ENCODE measurements at places on chromosomes 5 and 9.

- DNase-seq: no peak
These were observed 21.9 kb downstream of the FBXO10 start for GRCh38 chr9:37554318-37554717.

- DNase-seq: no peak
These were observed 29.3 kb downstream of the TUT7 start for GRCh38 chr9:86324901-86325300.

GRCh38 chr5:9537223-9538141 lies 8.4 kb downstream of the SEMA5A start:
- DNase-seq: no peak

DNA sequence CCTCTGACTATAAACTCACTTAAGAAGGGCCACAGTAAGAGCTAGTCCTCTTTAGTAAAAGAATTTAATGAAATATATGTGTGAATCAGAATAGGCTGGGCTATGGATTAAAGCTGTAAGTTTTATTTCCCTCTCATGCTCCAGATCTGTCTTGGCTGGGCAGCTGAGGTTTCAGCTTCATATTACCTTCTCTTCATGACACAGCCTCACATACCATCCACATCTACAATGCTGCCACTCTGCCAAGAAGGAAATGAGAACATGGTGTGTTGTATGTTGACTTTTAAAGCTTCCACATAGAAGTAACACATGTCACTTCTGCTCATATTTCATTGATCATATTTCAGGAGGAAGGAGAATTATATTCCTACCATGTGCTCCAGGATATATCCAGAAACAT lies 776.0 kb upstream of the ACO1 start:
- DNase-seq: no peak

GRCh38 chr9:92601451-92601850 lies 65.7 kb upstream of the ECM2 start:
- DNase-seq: no peak

- DNase-seq: no peak
These were observed 8.0 kb downstream of the CEP72 start for GRCh38 chr5:620152-620551.

GRCh38 chr5:38433160-38433861 lies 123.1 kb downstream of the LIFR start:
- DNase-seq: no peak

DNA sequence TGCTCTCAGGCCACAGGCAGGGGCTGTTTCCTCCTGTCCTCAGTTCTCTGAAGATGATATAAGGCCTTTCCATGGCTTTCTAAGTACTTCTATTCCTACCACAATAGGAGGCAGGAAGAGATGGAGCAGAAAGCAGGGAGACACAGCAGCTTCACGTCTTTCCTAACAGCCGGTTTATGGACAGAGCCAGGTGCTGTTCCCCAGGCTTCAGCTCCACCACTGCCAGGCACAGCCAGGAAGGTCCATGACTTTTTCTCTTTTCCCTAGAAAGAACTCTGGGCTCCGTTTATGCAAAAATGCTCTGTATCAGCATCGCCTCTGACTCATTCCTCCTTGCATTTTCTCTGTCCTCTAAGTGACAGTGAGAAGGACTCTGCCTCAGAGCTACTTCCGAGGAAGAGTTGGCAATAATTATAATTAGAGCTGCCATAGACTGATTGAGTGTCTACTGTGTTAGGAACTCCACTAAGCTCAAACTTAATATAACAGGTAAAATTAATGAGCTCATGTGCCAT lies 478.5 kb downstream of the RASEF start:
- no peak for DNase-seq

GRCh38 chr5:149240354-149240998 lies 31.2 kb upstream of the AFAP1L1 start:
- peak; percentile 10 for DNase-seq

DNA sequence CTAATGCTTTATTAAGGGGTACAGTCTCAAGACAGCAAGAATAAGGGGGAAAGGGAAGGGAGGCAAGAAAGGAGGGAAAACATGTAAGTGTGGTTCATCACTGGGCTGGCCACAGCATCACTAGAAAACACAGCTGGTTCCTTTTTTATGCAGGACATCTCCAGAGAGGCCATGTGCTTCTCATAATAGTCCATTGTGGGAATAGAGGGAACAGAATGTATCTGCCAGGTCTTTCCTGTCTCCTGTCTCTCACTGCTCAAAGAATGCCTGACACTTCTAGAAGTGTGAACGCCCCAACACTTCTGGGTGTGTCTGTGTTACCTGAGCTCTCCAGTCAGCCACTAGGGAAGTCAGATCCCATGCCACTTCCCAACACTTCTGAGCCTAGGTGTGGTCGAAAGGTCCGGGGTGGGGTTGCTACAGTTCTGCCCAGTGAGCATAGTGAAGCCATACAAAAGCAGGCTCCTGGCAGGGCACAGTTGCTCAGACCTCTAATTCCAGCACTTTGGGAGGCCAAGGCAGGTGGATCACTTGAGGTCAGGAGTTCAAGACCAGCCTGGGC lies 255.6 kb upstream of the SLC30A5 start:
- no peak for DNase-seq

DNA sequence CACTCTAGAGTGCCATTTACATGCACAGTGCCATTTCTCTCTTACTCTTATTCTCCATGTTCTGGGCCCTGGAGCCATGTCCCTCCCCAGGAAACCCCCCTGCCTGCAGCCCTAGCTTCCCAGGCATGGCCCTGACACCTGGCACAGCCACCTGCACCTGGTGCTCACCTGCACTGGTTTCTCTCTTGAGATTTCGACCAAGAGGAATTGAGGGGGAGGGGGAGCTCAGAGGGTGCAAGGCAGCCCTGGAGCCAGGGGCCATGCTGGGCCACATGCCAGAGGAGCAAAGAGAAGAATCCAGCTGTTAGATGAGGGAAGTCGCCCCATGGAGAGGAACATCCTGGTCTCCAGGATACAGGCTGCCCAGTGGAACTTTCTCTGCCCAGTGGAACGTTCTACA lies 65.0 kb upstream of the RAPGEF1 start:
- DNase-seq: no peak

DNA sequence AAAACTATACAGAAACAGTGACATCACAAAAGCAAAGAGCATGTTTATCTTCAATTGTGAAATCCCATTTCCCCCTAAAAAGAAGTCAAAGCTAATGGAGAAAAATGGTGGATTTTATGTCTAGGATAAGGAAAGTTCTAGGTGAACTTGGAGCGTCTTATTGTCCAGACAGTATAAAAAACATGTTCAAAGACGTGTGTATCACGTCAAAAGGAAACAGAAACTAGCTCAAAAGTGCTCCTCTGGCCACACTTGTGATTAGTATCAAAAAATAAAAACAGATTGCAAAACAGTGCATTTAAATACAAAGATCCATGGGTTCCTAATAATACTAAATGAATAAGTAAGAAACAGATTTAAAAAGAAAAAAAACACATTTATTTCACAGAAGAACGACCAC lies 568.9 kb downstream of the ANXA1 start:
- no peak for DNase-seq

DNA sequence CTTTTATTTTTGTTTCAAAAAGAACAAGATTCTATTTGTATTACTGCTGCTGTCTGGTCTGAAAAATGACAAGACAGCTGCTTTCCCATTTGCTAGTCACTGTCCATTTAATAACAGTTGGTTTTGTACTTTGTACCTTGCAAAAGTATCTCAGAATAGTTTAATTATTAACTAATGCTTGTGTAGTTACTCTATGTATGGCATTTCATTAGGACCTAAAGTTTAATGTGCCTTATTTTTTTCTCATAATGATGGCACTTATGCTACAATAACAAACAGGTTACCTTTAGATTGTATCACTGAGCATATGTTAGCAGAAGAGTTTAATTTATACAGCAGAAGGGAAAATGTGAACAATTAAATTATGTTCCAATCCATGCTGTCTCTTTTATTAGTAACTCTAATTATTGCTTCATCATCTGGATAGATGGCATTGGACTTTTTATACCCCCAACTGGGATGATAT lies 134.2 kb downstream of the CDH10 start:
- no peak for DNase-seq

DNA sequence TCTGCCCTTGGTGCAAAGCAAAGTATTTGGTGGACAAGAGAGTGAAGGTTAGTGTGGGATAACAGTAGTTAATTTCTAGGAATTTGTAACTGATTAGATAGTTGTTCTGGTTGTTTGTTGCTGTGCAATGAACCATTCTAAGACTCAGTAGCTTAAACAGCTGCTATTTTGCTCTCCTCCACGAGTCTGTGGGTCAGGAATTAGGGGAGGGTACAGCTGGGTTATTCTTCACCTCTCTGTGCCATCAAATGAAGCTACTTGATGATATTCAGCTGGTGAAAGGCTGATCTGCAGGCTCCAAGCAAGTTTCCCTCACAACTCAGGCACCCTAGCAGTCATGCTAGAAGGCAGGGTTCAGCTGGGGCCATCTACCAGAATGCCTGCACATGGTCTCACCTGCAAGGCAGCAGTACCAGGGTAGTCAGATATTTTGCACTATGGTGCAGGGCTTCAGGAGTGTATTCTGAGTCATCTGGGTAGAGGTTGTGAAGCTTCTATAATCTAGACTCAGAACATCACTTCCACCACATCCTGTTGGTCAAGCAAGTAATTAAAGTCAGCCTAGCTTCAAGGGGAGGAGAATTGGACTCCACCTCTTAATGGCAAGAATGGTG lies 159.5 kb upstream of the SLC28A3 start:
- DNase-seq: no peak

DNA sequence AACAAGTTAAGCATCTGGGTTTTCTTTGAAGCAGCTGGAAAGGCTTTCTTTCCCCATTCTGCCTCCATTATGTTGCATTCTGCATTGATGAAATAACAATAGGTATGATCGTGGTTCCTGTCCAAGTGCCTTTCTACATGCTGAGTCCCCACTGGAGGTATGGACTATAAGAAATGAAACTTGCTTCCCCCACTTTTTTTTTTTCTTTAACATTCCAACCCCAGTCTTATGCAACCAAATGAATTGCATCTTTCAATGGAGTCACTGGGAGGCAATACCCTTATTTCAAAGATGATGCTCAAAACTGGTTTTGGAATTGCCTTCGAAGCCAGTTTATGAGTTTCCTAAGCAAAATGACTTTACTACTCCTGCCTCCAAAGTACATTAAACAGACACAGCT lies 58.9 kb downstream of the ARSB start:
- DNase-seq: no peak

GRCh38 chr5:114305402-114306207 lies 56.3 kb upstream of the KCNN2 start:
- no peak for DNase-seq

- DNase-seq: no peak
These were observed 48.4 kb upstream of the APC start for GRCh38 chr5:112689155-112689909.

GRCh38 chr9:33264003-33264472 lies 470 bp downstream of the BAG1 start:
- peak; percentile 76 for DNase-seq

DNA sequence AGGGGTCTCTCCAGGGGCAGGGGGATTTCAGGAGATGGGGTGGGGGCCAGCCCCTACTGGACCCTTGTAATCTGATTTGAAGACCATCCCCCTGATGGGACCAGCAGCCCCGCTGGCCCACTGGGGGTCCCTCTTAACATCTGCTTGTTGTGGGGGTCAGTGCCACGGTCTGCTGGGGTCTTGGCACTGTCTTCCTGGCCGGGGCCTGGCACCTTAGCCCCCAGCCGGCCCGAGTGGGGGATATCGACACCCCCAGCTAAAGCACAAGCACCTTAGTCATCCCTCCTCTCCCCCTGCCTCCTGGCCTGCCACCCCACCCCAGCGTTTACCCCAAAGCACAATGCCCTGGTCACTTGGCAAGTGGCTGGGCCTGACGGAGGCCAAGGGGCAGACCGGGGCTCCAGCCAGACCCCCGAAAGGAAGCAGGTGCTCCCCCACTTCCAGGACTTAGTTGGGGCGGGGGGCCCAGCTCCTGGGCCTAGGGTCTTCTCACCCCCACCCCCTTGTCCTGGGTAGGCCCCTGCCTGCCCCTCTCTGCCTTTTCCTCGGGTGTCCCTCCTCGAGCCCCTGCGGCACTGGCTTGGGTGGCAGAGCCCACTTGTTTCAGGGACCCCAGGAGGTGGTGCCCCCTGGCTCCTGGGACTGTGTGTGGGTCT lies 1.4 kb upstream of the NFX1 start:
- no peak for DNase-seq

- no peak for DNase-seq
These were observed 70.8 kb downstream of the RAB24 start for GRCh38 chr5:177232761-177233160.

DNA sequence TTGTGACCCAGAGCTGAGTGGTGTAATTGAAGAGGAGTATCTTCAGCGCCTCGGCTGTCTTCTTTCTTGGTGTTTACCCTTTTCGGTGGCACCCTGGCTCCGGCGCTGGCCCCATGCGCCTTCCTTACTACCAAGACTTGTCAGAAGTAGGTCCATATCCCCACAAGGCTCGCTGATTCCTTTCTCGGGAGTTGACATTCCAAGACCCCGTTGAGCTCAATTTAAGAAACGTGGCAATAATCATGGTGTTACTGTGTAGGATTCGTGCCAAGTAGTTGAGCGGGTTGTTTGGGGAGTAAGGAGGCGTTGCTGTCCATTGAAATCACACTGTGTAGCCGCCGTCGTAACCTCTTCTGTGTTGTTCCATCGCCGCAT lies 795 bp downstream of the NDUFAF2 start:
- peak; percentile 39 for DNase-seq

- DNase-seq: no peak
These were observed 15.0 kb upstream of the RPS14 start for GRCh38 chr5:150464554-150465012.

DNA sequence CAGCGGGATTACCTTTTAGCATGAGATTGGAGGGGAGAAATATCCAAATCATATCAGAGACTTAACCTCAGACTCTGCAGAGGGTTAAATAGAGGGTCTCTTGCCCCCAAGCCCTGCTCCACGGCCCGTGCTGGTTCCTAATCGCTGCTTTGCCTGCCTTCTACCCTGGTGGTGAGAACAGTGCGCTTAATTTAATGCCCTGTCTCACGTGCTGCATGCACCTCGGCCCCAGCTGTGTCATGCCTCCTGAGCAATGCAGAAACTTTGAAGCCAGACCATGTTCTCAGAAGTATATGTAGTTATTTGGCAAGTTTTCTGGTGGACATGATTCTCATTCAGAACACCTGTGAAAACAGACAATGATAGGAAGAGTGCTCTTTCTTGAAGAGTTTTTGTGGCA lies 1.4 kb downstream of the OTULIN start:
- peak; percentile 43 for DNase-seq

DNA sequence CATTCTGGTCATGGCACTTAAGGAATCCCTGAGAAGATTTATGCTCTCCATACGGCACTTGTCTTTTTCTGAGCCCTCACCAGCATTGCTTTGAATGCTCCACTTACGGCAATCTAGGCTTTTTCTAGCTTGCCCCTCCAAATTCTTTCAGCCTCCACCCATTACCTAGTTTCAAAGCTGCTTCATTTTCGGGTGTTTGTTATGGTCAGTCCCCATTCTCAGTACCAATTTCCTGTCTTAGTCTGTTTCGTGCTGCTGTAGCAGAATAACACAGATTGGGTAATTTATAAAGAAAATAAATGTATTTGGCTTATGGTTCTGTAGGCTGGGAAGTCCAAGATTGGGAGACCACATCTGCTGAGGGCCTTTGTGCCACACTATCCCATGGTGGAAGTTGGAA lies 42.0 kb downstream of the ARHGEF28 start:
- DNase-seq: no peak

Data from suppressor macrophage (primary cell).